ENCODE measurements at places on chromosomes 7 and 10.

DNA sequence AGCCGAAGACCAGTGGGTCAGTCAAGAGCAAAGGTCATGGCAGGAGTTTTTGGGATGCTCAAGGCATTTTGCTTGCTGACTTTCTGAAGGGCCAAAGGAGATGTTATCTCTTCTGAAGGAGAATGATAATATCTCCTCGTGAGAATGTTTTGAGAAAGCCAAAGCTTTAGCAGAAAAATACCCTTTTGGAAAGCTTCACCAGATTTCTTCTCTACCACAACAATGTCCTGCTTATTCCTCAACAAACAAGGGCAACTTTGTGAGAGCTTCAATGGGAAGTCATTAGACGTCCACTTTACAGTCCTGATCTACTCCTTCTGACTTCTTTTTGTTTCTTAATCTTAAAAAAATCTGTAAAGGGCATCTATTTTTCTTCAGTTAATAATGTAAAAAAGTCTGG lies 132.8 kb upstream of the DNAJB12 start:
- DNase-seq, result no peak

DNA sequence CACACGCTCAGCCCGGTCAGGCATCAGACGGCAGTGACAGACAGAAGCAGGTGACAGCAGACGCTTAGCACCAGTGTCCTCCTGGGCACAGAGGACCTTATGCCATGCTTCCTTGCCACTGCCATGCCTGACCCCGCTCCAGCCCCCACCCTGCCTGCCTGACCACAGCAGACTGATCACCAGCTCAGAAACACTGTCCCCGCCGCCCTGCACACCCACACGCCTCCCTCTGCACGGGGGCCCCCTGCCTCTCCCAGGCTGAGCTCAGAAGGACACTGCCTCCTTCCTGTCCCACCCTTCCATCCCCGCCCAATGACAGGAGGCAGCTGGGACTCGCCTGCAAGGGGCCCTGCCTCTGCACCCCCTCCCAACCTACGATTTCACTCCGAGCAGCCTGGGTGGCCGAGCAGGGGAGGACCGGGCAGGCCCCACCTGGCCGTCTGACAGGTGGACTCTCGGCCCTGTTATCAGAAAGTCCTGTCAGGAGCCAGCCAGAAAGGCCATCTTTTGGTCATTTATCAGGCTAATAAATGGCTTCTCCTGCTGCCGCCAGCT lies 183.4 kb downstream of the ELFN1 start:
- DNase-seq, result no peak

- peak; percentile 43 for DNase-seq
Observed at GRCh38 chr10:72083790-72084459, 4.4 kb downstream of the SPOCK2 start.

GRCh38 chr7:27745064-27745583 lies 5.2 kb downstream of the TAX1BP1 start:
- DNase-seq, result no peak

DNA sequence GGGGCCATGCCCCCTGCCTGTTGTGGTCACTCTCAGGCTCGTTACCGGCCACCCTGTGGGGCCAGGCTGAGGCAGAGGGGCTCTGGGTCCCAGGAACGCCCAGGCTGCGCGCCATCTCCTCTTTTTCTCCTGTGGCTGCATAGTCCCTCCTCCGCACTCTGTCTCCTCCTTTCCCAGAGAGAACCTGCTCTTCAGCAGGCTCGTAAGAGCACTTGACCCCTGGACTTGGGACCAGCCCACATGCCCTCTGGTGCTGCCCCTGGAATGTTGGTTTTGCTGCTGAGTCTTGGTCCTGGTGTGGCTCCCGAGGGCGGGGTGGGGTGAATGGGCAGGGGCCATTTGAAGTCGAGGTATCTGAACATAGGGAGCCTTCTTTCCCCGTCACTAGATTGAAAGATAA lies 6.6 kb upstream of the BHLHA15 start:
- DNase-seq, result no peak

DNA sequence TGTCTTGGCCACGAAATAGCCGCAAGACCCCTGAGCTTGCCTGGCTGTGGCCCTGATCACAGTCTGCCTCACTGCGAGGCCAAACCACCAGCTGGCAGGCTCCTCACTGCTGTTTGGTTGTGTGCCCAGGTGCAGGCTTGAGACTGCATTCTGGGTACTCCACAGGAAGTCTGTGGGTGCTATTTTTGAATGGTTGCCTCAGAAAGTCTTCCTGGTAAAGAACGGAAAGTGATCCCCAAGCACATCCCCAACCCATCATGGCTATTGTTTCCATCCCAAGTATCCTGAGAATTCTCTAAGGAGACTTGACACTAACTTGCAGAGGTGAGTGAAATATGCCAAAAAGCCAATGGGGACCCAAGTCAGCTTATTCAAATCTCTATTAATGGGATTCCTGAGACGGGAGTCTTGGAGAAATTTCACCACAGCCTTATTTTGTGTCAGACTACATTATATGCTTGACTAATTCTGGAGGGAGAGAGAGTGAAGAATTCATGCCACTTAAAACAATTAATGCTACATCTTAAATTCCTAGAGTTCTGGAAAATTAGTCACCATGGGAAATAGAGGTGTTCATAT lies 170.9 kb downstream of the RAMP3 start:
- DNase-seq, result no peak

DNA sequence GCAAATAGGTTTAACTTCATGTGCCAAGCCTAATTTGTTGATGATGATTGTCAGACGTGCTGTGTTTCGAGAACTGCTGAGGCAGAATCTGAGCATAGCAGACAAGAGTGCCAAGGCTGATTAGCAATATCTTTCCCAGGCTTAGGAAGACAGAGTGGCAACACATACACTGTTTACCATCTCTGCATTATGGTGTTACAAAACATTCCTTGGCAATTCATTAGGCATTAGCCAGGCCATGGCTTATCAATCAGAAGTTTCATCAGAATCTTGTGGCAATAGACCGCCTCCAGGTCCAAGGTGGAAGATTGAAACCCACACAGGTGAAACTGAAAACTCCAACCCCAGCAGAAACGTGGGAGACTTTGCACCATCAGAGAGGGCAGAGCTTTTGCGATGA lies 148.5 kb downstream of the AOAH start:
- no peak for DNase-seq

DNA sequence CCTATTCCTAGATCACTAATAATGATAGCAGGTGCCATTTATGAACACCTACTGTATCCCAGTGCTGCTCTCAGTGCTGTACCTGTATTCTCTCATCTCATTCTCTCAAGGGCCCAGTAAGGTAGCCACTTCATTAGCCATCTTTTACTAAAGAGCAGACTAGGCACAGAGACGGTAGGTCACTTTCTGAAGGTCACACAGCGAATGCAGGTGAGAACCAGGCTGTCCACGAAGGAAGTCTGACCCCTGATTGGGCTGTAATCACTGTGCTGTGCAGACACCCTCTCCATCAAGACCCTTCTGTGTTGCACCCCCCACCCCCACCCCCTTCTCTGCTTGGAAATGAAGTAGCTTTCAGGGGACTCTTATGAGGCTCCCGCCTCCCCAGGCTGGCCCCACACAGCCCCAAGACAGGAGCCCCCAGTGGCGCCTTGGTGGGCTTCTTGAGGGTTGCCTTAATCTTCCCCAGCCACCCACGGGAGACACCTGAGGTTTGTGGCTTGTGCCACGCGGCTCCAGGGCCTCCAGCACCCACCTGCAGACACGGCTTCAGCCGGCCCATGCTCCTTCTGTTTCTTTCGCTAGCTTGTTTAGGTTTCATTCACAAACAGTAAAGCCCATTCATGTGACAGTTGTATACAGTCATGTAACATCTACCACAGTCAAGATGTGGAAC lies 81.7 kb upstream of the FAM20C start:
- no peak for DNase-seq

DNA sequence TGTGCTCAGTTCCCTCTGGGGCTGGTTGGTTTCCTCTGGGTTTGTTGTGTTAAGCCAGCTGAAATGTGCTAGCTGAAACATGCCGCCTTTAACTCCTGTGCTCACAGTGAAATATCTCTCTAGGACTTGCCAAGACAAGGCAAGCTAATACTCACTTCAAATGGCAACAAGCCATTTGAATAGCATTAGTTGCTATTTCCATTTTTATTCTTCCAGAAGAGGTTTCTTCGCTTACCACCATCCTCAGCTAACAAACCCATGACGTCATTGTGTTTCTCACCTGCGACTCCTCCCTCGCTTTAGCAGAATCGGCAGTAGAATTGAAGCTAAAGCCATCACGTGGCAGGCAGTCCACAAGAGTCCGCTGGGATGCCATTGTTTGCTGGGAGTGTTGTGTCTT lies 61.3 kb downstream of the ZNF22 start:
- no peak for DNase-seq

- no peak for DNase-seq
Observed at GRCh38 chr10:86389441-86390193, 23.0 kb upstream of the GRID1 start.

- no peak for DNase-seq
Observed at GRCh38 chr7:144063710-144064109, 5.9 kb upstream of the OR2A25 start.

DNA sequence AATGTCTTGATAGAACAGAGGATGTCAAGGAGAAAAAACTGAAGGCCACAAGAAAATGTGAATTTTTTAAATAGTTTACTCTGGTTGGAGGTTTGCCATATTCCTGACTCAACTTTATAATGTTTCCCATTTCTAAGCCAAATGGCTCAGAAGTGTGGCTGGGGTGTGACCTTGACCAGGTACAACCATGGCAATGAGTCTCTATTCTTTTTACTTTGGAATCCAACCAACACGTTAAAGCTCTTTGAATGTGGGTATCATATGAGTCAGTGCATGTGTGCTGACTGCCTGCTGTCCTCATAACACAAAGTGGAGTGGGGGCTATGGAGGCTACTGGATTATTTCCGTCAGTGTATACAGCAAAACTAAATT lies 33.5 kb upstream of the DLD start:
- DNase-seq, result no peak

GRCh38 chr7:132406039-132406438 lies 170.2 kb downstream of the PLXNA4 start:
- DNase-seq, result no peak

- DNase-seq, result no peak
Observed at GRCh38 chr10:120999868-121000267, 148.7 kb downstream of the WDR11 start.

GRCh38 chr7:65269150-65269856 lies 104.4 kb upstream of the ZNF92 start:
- DNase-seq, result no peak

DNA sequence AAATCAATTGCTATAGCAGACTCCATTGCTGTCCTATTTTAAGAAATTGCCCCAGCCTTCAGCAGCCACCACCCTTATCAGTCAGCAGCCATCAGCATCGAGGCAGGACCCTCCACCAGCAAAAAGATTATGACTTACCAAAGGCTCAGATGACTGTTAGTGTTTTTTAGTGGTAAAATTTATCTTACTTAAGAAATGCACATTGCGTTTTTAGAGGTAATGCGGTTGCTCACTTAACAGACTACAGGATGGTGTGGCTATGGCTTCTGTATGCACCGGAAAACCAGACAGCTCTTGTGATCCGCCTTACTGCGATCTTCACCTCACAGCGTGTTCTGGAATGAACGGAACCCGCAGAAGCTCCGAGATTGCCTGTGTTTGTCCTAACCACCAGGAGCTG lies 58.1 kb downstream of the WDR37 start:
- no peak for DNase-seq

DNA sequence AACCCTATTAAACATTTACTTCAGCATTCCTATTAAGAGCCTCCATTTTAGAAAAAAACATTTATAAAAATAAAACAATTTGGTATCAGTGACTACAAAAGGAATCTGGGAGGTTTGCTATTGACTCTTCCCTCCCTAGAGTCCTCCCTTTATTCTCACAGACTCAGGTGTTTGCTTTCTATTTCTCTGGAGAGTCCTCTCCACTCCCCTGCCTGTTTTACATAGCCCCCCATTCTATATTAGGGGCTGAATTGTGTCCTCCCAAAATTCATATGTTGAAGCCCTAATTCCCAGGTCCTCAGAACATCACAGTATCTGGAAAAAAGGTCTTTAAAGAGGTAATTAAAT lies 69.8 kb downstream of the COA1 start:
- no peak for DNase-seq

DNA sequence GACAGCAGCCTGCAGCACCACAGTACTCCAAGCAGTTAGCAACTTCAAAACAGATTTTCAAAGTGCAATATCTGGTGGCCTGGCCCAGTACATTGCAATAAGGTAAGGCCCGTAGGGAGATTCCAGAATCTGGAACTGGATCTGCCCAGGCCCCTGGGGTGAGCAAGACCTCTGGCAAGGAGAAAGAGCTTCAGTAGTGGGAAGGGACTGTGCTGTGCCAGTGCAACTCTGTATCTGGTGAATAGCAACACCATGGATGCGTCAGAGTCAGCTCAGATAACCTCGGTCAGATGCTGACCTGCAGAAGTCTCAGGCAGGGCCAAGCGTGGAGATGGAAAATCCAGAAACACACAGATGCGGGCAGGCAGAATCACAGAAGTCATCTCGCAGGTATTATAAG lies 30.3 kb downstream of the ELMO1 start:
- no peak for DNase-seq

DNA sequence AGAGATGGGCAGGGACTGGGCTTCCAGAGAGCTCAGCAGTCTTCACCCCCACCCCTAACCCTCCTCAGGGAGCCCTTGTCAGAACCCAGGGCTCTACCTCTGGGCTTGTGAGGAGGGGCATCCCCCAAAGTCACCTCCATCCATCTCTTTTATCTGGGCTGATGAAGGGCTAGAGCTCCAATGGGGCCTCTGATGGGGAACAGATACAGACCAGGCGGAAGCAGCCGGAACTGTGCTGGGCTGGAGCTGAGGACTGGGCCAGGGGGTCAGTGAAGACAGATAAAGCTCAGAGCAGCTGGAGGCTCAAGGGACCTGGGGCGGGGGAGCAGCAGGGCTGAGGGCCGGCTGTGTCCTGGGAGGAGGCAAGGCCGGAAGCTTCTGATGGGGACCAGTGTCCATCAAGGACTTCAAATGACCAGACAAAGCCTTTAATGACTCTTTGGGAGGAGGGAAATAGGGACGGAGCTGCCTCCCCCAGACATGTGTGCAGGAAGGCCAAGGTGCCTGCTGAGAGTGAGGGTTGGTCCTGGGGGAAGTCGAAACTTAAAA lies 10.2 kb downstream of the KAZALD1 start:
- DNase-seq, result no peak

DNA sequence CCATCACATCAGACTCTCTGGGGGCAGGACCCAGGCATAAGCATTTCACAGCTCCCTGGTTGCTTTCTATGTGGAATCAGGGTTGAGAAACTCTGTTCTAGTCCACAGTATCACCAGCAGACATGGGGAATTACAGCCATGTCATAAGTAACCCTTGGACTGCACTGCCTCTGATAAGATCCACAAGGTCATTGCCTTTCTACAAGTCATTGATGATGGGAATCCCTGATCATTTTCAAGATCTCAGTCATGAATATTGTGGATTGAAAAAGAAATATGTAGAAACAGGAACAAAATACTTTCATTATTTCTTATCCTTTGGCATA lies 304.1 kb downstream of the KLF6 start:
- no peak for DNase-seq

GRCh38 chr10:11057994-11058393 lies 40.3 kb downstream of the CELF2 start:
- no peak for DNase-seq

- DNase-seq, result no peak
Observed at GRCh38 chr10:87829986-87830729, 12.1 kb upstream of the ATAD1 start.

- DNase-seq, result no peak
Observed at GRCh38 chr7:20053334-20054104, 163.7 kb downstream of the MACC1 start.

Data from stimulated activated naive CD4-positive, alpha-beta T cell (primary cell).